AG04450 (cell line): ENCODE measurements at places on chromosomes 11 and 22.

GRCh38 chr22:45450921-45451651 is 37.6 kb downstream of the RIBC2 start:
- peak; percentile 92 for DNase-seq

GRCh38 chr22:21753374-21754111 is 17.9 kb upstream of the YPEL1 start:
- no peak for DNase-seq

DNA sequence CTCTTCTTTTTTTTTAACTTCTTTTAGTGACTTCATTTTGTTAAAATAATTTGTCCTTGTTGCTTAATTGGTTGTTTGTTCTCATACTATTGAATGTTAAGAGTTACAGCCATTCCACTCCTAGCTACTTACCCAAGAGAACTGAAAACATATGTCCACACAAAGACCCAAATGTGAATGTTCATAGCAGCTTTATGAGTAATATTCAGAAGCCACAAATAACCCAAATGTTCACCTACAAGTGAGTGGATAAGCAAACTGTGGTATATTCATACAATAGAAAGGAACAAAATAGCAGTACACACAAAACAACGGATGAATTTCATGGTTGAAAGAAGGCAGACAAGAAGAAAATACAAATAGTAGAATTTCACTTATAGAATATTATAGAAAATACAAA is 1.4 kb upstream of the OR4D11 start:
- no peak for DNase-seq

DNA sequence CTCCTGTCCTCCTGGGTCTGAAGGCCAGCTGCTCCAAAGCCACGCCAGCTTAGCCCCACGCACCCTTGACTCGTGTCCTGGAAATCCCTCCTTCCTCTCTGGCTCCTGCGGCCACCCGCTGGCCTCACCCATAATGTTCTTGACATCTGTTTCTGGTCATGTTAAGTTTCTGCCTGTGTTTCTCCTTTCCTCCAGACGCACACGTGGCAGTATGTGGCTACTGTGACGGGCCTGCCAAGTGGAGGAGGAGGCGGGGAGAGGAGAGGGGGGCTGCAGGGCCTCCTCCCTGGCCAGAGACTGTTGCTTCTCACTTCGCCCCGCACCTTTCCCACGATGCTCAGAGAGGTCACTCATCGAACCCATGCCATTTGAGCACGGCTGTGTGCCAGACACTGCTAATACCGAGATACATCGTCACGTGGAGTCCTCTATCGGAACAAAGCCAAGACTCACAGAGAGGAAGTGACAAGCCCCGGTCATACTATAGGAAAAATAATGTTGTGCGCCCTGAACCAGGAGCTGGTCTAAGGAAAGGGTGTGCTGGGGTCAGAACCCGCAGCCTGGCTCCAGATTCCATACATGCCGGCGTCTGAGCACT is 11.5 kb downstream of the C1QTNF6 start:
- no peak for DNase-seq

- no peak for DNase-seq
Observed at GRCh38 chr11:16001044-16001568, 355.2 kb downstream of the SOX6 start.

DNA sequence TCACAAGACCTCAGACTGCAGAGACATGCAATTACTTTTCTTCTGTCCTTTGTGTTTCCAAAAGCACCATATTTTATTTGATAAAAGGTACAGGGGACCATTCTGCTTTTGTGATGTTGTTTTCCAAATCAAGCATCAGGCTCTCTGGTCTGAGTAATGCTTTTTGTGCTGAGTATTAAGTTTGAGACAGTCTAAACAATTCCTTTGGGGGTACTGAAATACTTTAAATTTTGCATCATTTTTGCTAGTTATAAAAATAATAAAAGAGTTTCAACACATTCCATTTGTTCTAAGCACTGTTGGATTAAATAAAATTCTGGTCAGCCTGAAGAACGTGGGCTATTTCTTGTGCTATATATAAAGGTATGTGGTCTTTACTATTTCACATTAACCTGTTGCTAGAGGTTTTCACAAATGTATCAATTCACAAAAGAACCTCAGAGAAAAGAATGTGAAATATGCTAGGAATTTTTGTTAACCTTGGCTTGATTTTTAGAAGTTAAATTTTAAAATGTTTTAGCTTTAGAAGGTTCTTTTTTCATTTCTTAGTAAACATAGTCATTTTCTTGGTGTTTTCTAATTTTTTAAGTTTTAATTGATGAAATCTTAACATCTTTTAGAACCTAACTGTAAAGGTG is 61.6 kb downstream of the C22orf31 start:
- no peak for DNase-seq
